ENCODE measurements at places on chromosomes 3 and 15.

DNA sequence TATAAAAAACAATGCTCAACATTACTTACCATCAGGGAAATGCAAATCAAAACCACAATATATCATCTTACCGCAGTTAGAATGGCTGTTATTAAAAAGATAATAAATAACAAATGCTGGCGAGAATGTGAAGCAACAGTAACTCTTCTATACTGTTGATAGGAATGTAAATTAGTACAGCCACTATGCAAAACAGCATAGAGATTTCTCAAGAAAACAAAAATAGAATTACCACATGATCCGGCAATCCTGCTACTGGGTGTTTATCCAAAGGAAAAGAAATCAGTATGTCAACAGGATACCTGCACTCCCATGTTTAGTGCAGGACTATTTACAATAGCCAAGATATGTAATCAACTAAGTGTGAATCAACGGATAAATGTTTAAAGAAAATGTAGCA lies 48.1 kb downstream of the ADAM10 start:
- no peak for DNase-seq

DNA sequence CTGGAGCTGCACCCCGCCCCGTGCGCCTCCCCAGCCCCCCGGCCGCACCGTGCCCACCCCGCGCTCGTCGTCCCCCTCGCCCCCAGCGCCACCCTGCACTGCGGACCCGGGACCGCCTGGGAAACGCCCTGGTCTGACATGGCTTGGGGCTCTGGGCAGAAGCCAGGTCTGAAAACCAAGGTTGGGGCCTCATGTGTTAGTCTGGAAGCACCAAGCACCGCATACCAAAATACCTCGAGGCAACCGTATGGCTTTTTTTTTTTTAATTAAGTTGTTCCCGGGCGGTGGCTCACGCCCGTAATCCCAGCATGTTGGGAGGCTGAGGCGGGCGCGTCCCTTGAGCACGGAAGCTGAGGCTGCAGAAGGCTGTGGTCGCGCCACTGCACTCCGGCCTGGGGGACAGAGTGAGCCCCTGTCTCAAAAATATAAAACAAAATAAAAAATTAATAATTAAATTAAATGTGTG lies 91.5 kb upstream of the CHD2 start:
- peak; percentile 76 for DNase-seq

DNA sequence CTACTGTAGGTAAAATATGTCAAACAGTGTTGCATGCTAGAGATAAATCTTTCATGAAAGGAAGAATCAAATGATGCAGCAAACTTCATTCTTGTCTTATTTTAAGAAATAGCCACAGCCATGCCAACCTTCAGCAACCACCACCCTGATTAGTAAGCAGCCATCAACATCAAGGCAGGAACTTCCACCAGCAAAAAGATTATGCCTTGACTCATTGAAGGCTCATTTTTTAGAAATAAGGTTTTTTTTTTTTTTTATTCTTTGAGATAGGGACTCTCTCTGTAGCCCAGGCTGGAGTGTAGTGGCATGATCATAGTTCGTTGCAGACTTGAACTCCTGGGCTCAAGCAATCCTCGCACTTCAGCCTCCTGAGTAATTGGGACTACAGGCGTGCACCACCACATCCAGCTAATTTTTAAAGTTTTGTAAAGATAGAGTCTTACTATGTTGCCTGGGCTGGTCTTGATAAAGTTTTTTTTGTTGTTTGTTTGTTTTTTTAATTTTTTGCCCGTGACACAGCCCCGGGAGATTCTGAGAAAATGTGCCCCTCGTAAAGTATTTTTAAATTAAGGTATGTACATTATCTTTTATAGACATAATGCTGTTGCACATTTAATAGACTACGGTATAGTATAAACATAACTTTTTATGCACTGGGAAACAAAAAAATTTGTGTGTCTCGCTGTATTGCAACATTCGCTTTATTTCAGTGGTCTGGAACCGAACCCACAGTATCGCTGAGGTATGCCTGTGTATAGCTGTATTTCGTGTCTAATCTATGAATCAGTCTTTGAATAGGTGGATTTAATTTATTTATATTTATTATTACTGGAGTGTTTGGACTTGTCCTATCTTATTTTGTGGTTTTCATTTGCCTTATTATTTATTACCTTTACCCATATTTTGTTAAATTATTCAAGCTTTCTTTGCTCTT lies 23.3 kb downstream of the SNRK start:
- DNase-seq: no peak

GRCh38 chr15:76347482-76348055 lies 11.0 kb downstream of the ISL2 start:
- no peak for DNase-seq

GRCh38 chr3:77873598-77873997 lies 833.7 kb downstream of the ROBO2 start:
- no peak for DNase-seq

GRCh38 chr3:9067352-9067975 lies 104.2 kb upstream of the RAD18 start:
- peak; percentile 61 for DNase-seq

DNA sequence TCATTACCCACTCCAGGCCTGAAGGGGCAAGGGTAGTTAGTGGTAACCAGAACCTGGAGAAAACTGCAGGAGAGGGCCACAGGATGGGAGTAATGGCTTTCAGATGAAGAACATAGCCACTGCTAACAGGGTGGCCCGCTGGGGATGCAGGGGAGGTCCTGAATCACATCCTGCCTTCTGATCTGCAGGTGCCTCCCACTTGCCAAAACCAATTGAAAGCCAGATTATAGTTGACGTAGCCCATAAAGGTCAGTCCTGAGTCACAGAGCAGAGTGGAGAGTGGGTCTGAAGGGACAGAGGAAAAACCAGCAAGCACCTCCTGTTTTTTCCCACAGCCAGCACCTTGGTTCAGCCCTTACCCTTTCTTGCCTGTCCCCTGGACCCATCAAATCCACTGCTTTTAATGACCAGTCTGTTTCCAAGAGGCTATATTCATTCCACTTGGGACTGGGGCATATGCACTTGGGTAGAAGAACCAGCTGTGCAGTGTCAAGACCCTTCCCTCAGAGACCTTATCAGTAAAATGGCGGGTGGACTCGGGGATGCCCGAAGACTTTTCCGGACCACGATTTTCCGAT lies 646 bp upstream of the SLC35G2 start:
- peak; percentile 77 for DNase-seq

DNA sequence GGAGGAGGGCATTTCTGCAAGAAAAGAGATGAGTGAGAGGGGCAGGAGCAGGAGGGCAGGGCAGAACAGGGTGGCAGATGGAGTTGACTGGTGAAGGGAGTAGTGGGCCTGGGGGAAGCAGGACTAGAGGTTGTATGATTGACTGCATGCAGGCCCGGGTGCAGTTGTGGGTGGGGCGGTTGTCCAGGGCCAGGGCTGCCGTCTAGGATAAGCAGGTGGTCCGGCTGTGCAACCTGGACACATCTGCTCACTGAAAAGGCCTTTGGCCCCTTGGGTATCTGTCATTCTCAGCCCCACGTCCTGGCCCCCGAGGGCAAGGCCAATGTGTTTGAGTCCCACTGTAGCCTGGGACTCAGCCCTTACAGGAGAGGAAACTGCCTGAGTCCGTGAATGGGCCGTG lies 25.4 kb downstream of the ALS2CL start:
- no peak for DNase-seq

- no peak for DNase-seq
These were observed 641.8 kb upstream of the ZNF385D start for GRCh38 chr3:22392859-22393258.

DNA sequence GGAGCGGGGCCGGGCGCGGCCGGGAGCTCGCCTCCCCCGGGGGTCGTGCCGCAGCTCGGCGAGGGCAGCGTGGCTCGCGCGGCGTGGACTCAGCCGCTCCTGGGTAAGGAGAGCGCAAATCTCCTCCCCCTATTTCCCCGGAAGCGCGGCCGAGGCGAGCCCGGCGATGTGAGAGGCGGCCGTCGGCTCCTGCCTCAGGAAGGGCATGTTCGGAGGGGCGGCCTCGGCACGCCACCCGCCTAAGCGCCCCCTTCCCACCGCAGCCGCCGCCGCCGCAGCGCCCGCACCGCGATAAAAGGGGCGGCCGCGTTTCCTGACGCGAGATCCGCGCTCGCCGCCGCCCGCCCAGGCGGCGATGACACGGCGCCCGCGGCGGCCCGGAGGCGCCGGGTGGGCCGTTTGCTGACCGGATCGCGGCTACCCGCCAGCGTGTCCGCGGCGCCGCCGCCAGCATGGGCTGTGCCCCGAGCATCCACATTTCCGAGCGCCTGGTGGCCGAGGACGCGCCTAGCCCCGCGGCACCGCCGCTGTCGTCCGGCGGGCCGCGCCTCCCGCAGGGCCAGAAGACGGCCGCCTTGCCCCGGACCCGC lies at the start of gene PDE8A:
TSS of gene PDE8A (plus strand) at position 146 of the 590 bp plus-strand sequence. CDS start at position 453, 307 bp downstream.
- peak; percentile 55 for DNase-seq

- DNase-seq: no peak
These were observed 33.4 kb upstream of the KLHL25 start for GRCh38 chr15:85828126-85828525.

DNA sequence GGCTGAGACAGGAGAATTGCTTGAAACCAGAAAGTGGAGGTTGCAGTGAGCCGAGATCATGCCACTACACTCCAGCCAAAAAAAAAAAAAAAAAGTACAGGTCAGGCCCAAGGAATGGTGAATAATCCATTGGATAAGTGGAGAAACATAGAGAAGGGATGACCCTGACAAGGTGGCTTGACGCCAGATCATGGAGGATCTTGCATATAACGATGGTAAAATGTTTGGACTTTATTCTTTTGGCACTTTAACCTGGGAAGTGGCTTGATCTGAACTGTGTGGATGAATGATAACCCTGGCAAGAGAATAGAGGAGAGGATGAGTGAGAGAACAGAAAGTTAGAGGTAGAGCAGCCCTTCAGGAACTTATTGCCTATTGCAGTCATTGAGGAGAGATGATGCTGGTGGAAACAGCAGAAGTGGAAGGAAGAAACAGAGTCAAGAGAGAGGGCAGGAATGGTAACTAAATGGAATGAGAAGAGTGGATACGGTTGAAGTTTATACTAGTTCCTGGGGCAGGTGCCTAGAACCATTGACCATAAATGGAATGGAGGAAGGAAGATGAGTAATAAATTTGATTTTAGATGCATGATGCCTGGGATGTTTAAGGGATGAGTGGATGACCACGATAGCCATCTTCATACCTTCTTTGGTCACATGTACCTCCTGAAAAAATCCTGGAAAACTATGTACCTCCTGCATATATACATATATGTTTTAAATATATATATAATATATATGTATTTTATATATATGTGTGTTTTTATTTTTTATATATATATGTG lies 57.8 kb downstream of the BLM start:
- peak; percentile 88 for DNase-seq

- peak; percentile 43 for DNase-seq
These were observed 85.1 kb downstream of the PDCD6IP start for GRCh38 chr3:33883538-33883950.

GRCh38 chr3:123618768-123619484 lies 34.1 kb upstream of the HACD2 start:
- peak; percentile 83 for DNase-seq

- DNase-seq: peak; percentile 87
These were observed 815.3 kb downstream of the TUSC7 start for GRCh38 chr3:117524890-117525289.

- no peak for DNase-seq
These were observed 8.9 kb upstream of the SGO1 start for GRCh38 chr3:20194793-20195460.

DNA sequence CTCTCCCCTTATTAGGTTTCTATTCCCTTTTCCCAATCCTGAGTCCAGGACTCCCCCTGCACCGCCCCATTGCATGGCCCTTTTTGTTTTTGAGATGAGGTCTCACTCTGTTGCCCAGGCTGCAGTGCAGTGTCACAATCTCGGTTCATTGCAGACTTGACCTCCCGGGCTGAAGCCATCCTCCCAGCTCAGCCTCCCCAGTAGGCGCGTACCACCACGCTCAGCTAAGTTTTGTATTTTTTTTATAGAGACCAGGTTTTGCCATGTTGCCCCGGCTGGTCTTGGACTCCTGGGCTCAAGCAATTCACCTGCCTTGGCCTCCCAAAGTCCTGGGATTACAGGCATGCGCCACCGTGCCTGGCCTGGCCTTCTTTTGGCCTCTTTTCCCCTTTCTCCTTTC lies 29.3 kb downstream of the PDIA5 start:
- no peak for DNase-seq

- peak; percentile 88 for DNase-seq
These were observed 32.5 kb downstream of the PARP15 start for GRCh38 chr3:122609798-122610559.

GRCh38 chr3:100412912-100413590 lies 11.7 kb downstream of the LNP1 start:
- DNase-seq: no peak

DNA sequence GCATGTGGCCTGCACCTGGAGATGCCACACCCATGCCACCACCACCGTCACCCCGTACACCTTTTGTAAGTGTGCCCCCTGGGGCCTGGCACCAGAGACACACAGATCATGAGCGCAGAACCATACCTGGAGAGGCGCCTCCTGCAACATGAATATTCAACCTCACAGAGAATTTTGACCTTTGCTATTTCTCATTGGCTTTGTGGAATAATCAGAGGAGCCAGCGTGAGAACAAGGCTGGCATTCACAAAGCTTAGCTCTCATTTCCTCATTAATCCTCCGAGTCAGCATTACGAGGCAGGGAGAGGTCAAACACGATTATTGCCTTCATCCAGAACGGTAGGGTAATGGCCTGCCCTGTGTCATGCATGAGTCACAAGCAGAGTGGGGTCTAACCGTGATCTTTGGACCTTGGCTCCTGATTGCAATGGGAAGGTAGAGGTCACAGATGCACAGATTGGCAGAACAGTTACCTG lies 73.0 kb upstream of the POMGNT2 start:
- no peak for DNase-seq

DNA sequence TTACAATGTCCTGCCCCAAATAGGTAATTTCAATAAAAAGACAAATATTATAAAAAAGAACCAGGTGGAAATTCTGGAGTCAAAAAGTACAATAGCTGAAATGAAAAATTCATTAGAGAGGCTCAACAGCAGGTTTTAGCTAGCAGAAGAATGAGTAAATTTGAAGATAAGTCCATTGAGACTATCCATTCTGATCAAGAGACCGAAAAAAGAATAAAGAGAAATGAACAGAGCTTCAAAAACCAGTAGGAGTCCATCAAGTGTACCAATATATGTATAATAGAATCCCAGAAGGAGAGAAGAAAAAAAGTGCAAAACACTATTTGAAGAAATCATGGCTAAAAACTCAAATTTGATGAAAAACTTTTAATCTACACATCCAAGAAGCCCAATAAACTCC lies 60.5 kb upstream of the POMGNT2 start:
- DNase-seq: no peak

GRCh38 chr3:182027366-182027765 lies 315.6 kb downstream of the SOX2 start:
- DNase-seq: no peak

- DNase-seq: no peak
These were observed 50.8 kb downstream of the PLOD2 start for GRCh38 chr3:146110161-146110560.

- no peak for DNase-seq
These were observed 406.0 kb downstream of the GAP43 start for GRCh38 chr3:116029266-116029665.

DNA sequence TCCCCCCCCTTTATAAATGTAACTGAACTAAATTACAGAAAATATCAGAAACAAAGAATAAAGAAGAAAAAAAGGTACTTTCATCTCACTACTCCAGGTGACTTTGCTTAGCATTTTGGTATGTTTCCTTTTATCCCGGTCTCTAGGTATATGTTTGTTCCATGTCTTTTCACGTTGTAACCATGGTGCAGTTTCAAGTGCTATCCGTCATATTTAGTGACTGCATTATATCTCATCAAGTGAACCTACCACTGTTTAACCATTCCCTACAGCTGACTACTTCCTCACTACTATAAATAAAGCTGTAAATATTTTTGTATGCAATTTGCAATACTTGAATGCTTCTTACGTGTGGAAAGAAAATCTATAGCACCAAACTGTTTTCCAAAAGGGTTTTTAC lies 2.2 kb downstream of the BTBD1 start:
- DNase-seq: no peak

GRCh38 chr15:70478251-70478990 lies 284.9 kb downstream of the UACA start:
- DNase-seq: no peak
